SK-N-SH treated with all-trans-retinoic acid at 6 μM for 48 hours (cell line): ENCODE measurements at places on chromosomes 5 and 9.

DNA sequence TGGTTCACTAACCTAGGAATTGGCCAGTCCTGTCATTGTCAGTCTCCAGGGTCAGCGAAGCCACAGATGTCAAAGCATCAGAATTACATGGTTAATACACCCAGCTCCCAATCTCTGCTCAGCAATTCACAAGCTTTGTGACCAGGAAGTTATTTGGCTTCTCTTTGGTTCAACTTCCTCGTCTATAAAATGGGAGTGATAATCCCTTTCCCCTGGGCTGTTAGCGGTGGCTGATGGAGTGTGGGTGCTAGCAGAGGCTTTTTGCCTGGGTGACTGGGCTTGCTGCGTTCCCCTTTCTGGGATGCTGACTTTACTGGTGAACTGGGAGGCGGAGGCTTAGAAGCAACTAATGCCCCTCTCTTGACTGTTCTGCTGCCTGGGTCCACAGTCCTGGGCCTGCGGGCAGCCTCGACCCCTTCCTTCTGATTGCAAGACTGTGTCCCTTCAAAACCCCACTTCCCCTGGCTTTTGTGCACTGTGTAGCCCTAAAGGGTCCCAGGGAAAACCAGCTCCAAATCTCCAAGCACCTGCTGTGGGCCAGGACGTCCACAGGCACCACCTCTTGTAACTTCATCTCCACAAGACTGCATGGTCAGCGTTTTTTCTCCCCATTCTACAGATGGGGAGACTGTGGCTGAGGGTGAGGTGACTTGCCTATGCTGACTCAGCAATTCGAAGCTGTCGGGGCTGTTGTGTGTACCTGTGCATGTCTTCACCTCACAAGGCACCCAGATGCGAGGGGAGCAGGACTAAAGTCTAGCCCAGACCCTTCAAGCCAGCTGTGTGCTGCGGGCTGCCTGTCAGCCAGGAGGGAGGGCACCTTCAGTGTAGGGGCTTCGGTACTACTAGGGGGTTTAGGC lies 45.2 kb upstream of the NEURL1B start:
- ATAC-seq = no peak

- peak; percentile 61 for ATAC-seq
Measured at GRCh38 chr5:95284572-95285408, at the start of gene MCTP1. Gene MCTP1 (minus strand): TSS chr5:95285094.

- no peak for ATAC-seq
Measured at GRCh38 chr5:3194271-3194670, 401.4 kb upstream of the IRX1 start.

DNA sequence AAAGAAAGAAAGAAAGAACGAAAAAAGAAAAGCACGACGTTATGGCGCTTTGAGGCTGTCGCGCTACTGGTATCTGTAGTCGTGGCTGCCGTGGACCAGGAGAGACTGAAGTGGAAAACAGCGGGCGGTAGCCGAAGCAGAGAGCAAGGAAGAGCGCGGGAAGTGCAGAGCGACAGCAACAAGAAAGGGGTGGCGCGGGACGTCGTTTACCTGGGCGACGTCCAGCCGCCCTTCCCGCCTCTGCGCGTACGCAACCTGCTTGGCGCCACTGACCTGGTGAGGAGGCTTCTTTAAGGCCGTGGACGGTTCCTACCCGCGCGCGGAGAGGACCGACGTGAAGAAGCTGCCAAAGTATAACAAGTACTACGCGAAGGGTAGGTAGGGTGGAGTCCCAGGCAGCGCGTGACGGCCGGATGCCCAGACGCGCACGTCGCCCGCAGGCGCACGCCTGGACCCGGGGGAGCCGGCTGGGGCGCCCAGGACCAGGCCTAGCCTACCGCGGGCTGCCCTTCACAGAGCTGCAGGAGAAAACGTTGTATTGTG lies 15.4 kb downstream of the CCL28 start:
- no peak for ATAC-seq

GRCh38 chr5:139132515-139132914 lies 65.7 kb downstream of the SIL1 start:
- ATAC-seq = no peak

DNA sequence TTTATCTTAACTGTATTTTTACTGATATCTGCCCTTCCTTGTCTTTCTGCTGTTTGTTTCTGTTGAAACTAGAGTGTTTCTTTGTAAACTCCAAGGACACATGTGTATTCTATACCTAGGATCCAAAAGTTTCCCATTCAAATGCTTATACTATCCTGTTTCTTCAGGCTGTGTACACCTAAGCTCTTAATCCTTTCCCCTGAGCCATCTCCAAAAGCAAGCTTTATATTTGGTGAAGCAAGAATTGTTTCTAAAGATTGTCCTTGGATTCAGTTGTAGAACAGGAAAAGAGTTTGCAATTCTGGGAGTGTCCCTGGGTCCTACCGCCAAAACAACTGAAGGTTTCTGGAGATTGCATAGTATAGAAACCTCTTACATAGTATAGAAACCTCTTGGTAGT lies 65.9 kb downstream of the CWC27 start:
- no peak for ATAC-seq

GRCh38 chr5:1488882-1489680 lies 34.7 kb downstream of the LPCAT1 start:
- ATAC-seq = peak; percentile 52; the same call in 2 of the 3 replicates

DNA sequence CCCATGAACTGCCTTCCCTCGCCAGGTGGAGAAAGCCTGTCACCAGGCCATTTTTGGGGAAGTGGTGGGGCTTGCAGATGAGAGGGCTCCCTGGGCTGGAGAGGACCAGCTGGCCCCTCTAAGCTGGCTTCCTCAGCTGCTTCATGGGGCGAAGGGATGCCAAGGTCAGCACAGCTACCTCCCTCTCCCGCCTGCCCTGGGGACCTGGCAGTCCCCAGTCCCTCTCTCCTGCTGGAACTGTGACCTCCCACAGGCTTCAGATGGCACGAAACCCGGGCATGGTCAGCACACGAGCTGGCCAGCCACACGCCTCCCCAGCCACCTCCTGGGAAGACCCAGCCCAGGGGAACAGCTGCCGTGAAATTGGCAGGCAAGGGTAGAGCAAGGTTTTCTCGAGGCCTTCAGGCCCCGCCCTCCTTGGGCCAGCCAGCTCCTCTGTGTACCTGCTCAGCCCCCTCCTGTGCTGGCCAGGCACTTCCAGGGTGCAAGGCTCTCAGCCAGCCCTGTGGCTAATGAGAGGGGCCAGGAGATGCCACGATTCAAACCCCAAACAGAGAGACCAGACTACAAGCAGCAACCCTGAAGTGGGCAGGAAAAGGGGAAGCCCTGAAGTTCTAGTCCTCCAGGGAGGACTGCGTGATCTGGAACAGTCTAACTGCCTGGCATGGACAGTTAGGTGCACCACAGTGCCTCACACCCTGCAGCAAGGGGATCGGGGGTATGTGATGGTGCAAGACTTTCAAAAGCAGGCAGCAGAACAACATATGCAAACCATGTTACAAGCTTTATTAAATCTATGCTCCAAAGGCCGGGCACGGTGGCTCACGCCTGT lies 12.9 kb downstream of the PLPP7 start:
- ATAC-seq = no peak

GRCh38 chr5:147168578-147169327 lies 66.1 kb upstream of the STK32A start:
- peak; percentile 86 for ATAC-seq

- ATAC-seq = no peak
Measured at GRCh38 chr5:77232574-77233358, 22.3 kb downstream of the PDE8B start.

- ATAC-seq = no peak
Measured at GRCh38 chr9:35871545-35871944, 1.3 kb upstream of the OR13J1 start.

- ATAC-seq = peak; percentile 73
Measured at GRCh38 chr5:15620501-15620900, 120.5 kb downstream of the FBXL7 start.

GRCh38 chr5:158947846-158948245 lies 151.9 kb downstream of the EBF1 start:
- ATAC-seq = no peak

DNA sequence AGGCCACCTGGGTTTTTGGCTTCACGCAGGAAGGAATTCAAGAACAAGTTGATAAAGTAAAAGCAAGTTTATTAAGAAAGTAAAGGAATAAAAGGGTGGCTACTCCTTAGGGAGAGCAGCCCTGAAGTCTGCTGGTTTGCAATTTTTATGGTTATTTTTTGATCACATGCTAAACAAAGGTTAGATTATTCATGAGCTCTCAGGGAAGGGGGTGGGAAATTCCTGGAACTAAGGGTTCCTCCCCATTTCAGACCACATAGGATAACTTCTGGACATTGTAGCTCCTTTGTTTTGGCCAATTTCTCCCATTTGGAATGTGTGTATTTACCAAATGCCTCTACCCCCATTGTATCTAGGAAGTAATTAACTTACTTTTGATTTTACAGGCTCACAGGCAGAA lies 63.9 kb upstream of the SYK start:
- no peak for ATAC-seq

GRCh38 chr5:548256-548655 lies 24.0 kb upstream of the SLC9A3 start:
- ATAC-seq = no peak

- ATAC-seq = peak; percentile 93
Measured at GRCh38 chr5:51997949-51998348, 614.7 kb downstream of the ISL1 start.

GRCh38 chr9:81462801-81463200 lies 226.5 kb downstream of the TLE1 start:
- no peak for ATAC-seq

- peak; percentile 36; the same call in 1 of the 3 replicates for ATAC-seq
Measured at GRCh38 chr5:78886341-78887230, 98.5 kb downstream of the ARSB start.

DNA sequence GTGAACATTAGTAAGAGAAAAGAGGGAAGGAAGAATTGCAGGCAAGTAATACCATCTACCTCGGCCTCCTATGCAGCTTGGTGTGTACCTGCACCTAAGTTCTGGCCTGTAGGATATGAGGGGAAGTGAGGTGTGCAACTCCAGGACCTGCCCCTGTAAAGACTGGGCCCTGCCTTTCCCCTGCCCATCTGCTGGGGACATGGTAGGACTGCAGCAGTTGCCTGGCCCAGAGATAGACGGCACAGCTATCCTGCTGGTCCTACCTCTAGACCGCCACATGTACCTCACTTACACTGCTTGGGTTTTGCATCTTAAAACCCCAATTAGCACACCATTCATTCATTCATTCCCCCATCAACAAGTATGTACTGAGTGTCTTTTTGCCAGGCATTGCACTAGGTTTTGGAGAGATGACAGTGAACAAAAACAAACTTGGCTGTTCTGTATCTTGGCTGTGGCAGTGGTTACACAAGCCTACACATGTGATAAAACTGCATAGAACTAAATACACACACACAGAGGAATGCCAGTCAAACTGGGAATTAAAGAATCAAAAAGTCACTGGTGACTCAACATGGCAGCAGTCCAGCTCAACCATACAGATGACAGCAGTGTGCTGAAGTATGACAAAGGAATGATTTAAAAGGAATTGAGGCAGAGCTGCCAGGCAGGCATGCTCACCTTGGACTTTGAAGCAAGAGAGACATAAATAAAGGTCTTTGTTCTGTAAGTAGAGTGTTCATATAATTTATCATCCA lies 23.3 kb upstream of the MGAT1 start:
- peak; percentile 31; the same call in 2 of the 3 replicates for ATAC-seq

DNA sequence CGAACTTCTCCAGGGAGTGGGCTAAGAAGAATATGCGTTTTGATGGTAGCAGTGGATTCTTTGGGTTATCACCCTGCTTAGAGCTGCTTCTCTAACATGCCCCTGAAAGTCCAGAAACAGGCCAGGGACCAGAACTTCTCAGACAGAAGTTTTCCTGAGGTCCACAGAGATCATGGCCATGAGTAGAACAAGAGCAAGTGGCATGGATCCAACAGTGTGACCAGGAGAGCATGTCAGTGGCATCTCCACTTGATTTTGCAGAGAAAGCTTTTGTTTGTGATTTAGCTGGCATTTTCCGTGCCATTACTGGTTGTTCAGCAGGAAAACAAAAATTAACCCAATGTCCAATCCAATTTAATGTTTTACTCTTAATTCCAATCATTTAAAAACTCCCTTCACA lies 298.5 kb upstream of the CD180 start:
- no peak for ATAC-seq

DNA sequence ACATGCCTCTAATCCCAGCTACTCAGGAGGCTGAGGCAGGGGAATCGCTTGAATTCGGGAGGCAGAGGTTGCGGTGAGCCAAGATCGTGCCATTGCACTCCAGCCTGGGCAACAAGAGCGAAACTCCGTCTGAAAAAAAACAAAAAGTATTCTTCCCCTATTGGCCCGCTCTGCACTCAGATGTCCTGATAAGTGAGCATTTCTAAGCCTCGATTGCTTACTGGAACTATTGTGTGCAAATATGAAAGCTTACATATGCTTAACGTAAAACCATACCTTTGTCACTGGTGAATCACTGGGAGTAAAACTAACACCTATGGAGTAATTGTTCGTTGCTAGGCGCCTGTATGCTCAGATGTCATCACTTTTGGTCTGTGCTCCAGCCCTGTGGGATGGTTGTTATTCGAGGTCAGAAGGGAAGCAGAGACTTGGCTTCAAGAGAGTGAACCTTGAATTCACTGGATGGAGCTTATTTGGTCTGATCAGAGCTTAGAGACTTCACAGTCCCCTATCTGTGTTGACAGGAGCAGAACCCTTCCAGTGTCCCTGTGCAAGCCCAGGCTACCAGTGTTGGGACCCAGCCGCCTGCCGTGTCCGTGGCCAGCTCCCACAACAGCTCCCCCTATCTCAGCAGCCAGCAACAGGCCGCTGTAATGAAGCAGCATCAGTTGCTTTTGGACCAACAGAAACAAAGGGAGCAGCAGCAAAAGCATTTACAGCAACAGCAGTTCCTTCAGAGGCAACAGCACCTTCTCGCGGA lies 25.3 kb upstream of the LTC4S start:
- ATAC-seq = no peak

DNA sequence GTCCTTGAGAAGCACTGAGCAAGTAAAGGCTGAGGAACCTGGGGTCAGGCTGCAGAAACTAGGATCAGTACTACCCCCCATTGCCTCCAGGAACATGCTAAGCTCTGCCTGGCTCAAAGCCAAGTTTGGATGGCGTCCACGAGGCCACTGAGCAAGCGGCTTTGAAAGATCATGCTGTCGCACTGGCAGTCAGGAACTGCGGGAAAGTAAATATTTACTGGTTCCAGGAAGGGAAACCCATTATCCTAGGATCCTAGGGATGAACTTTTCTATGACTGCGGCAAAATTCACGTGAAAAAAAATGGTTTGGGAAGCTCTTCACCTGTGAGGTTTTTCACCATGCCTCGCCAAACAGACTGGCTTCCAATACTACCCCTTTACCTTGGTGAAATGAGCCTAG lies 75.3 kb upstream of the PJA2 start:
- no peak for ATAC-seq

GRCh38 chr9:126348911-126349550 lies 22.4 kb downstream of the MVB12B start:
- no peak for ATAC-seq
